ENCODE measurements at places on chromosomes 2 and 18.
A peak's percentile ranks its signal among the peaks of the same experiment; 100 is the strongest.

GRCh38 chr2:156522864-156523440 lies 86.8 kb downstream of the GPD2 start:
- no peak for DNase-seq

- no peak for DNase-seq
Observed at GRCh38 chr2:172345956-172346555, 81.3 kb upstream of the ITGA6 start.

DNA sequence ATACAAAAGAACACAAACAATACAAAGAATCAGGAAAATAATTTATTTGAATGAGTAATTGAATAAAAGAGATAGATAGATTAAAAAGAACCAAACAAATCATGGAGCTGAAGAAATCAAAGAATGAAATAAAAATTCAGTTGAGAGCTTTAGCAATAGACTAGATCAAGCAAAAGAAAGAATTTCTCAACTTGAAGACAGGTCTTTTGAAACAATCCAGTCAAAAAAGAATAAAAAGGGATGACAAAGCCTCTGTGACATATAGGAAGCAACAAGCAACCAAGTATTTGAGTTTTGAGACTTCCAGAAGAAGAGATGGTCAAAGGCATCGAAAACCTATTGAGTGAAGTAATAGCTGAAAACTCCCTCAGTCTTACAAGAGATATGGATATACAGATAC lies 108.8 kb downstream of the FAM117B start:
- no peak for DNase-seq

DNA sequence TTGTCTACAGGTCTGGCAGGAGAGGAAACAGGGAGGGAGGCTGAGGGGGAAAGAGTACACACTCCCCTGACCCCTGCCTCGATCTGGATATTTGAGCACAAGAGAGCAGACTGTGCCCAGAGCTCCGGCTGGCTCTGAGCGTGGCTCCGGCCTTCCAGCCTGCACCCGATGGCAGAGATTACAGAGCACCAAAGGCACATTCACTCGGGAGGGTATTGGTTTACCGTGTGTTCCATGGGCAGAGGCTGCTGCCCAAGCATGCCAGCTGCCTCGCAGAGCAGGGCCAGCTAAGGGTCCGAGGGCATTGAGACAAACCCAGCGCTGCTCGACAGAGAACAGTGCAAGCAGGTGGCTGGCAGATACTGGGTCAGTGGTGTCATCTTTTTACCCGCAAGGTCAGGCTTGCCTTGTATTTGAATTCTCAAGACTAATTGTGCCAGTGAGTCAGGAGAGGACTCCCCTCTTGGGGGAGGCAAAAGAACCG lies 132.2 kb downstream of the TNS1 start:
- no peak for DNase-seq

DNA sequence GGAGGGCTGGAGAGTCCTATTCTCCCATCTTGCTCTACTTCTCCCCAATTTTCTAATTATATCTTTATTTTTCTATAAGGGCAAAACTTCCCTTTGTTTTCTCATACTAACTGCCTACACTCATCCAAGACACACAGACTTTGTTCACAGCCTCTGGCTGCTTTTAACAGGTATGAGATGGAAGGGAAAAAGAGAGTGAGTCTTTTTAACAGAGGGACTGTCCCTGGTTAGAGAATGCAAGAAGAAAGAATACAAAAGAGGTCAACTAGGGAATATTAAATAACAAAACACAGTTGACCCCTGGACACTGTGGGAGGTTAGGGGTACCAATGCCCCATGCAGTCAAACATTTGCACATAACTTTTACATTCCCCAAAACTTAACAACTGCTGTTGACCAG lies 41.8 kb downstream of the SP100 start:
- DNase-seq = no peak

DNA sequence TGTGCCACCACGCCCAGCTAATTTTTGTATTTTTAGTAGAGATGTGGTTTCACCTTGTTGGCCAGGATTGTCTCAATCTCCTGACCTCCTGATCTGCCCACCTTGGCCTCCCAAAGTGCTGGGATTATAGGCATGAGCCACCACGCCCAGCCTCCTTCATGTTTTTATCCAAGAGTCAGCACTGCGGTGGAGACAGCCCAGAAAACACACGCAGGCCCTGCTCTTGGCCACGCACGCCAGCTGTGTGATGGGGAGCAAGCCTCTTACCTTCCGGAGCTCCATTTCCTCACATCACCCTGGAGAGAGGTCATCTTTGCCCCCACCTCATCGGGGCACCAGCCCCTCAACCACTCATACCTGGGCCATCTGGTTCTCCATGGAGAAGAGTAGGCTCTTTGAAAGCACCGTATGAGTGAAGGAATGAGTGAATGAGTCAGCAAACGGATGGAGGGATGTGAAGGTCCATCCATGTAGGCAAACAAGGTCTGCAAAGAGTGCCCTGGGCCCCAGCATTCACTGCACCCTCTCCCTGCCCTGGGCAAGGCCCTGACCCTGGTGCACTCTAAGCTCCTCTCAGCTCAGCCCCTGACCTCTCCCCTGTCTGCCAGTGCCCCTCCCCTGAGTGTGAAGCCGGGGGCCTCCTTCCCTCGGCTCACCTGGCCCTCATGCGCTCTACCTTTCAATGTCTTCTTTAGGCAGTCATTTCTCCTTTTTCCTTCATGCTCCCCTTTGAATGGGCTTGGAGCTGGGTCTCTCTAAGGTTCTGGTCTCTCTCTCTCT lies 7.4 kb downstream of the GYPC start:
- no peak for DNase-seq

DNA sequence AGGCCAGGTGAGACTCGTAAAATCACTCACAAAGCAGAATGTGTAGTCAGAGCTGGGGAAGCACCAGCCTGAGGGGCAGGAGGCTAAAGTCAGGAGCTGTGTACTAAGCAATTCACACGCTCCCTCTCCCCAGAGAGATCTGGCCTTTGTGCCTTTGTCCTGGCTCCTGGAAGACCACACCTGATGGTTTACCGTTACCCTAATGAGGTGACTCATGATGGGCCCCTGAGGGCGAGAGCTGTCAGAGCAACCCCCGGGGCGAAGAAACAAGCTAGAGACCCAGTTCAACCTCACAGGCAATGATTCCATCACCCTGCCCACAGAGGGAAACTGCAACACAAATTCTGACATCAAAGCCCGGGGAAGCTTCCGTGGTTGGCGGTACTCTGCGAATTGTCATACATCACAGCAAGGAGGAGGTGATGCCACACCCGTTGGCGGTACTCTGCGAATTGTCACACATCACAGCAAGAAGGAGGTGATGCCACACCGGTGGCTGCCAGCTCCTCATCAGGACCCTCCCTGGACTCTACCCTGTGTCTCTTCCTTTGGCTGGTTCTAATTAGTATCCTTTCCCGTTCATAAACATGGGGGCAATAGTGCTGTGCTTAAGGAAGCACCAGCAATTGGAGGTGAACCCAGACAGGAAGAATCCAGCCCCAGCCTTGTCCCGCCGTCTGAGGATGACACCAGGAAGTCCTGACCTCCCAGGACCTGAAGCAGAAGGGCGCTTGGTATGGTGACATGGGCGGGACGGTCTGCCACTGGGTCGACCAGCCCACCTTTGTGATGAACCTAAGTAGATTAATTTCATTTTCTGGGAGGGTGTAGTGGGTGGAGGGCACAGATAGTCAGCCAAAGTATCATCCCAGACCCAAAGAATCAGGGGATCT lies 30.5 kb downstream of the B3GNT7 start:
- peak; percentile 63 for DNase-seq

DNA sequence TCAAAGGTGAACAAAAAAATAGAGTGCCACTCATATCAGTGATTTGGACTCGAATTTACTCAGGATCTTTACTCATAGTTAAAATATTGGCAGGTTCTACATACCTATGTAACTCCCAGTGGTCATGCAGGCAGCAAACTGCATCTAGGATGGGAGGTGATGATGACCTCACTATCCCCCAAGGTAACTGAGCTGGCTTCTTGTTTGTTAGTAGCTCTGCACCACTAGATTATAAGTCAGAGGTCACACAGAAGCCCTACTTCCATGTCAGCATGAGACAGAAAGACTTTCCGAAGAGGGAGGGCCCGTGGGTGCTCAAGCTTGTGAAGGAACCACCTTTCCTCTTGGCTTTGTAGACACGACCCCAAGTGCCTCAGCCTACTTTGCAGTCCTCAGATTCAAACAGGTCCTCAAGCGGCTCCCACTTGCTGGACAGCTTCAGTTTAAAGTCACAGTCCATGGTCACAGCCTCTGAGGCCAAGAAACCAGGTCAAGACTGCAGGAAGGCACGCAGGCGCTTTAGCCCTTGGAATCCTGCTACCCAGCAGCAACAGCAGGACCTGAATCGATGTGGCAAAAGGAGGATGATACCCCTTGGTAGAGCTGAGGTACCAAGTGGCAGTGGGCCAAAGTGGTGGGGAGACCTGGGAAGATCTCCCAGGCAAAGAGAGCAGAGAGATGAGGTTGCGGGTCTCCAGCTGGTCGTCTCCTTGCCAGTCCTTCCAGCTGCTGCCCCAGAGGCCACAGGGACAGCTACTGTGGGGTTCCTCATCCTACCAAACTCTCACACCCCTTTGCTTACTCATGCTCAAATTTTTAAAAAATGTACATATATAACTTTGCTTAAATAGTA lies 4.3 kb downstream of the NTSR2 start:
- DNase-seq = no peak

- no peak for DNase-seq
Observed at GRCh38 chr2:39266139-39266805, 22.5 kb upstream of the CDKL4 start.

Data from T follicular helper cell (primary cell).